ENCODE measurements at places on chromosomes 12 and 14. TPM values are rescaled to one million over a fixed set of nuclear protein-coding genes. Genes with fewer than 3 reads are reported as not detected.

Gene CPNE6
- total RNA-seq, result 0.36 TPM

Gene P2RX7
- 2.3 TPM for total RNA-seq

Gene SRRM4
- 11.8 TPM for total RNA-seq

Gene SERPINA10
- total RNA-seq, result not detected

Gene PLCZ1
- 0.82 TPM for total RNA-seq

Gene GLT1D1
- total RNA-seq, result 7.0 TPM

Gene IL31
- not detected for total RNA-seq

Gene GALC
- total RNA-seq, result 35.5 TPM

Gene BDKRB1
- not detected for total RNA-seq

Gene NPFF
- total RNA-seq, result not detected

Gene ISM2
- total RNA-seq, result 0.45 TPM

Gene DPPA3
- not detected for total RNA-seq

Gene CLEC4D
- total RNA-seq, result not detected

Gene POTEG
- not detected for total RNA-seq

Gene REP15
- 0.82 TPM for total RNA-seq

Gene IRAK3
- total RNA-seq, result 12.6 TPM

Gene PDZRN4
- total RNA-seq, result 7.3 TPM

Gene KCNMB4
- total RNA-seq, result 19.7 TPM

Gene RNU4-1
- under 0.01 TPM for total RNA-seq

Gene KRT3
- total RNA-seq, result not detected

Gene TSHR
- 1.5 TPM for total RNA-seq

Gene TRPV4
- total RNA-seq, result 0.27 TPM
